Left lobe of liver (tissue), 2 donors: ENCODE measurements at places on chromosomes 7 and 10. TPM values are rescaled to one million over a fixed set of nuclear protein-coding genes. Genes with fewer than 3 reads are reported as not detected.

- DNase-seq, result no peak
These were observed 8.6 kb downstream of the VIM start for GRCh38 chr10:17236468-17237148.

GRCh38 chr7:105862276-105862675, 14.1 kb downstream of the ATXN7L1 start:
- no peak for DNase-seq

The WDFY4 gene
- 1.3 TPM for total RNA-seq

The EGR2 gene
- 0.30 TPM for total RNA-seq

The CUBN gene
- total RNA-seq, result 0.25 TPM
